NCI-H187 treated with DMSO at 0.1 percent for 48 hours (cell line): ENCODE measurements at places on chromosomes 1 and 21.

- DNase-seq, result peak; percentile 74
These were observed 17.9 kb downstream of the STK40 start for GRCh38 chr1:36367798-36368197.

DNA sequence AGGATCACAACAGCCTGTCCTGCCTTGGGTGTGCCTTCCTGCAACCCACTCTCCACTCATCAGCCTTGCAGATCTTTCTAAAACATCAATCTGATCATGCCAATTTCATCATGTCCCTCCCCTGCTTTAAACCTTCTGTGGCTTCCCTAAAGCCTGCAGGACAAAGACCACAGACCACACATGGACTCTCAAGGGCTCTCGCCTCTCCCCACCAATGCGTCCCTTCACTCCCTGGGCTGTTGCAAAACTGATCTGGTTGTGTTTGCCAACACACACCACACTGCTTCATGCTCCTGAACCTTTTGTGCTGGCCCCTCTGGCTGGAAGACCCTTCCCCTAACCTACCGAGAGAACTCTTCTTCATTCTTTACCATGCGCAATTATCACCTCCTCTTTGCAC lies 72.4 kb downstream of the ITPKB start:
- no peak for DNase-seq

DNA sequence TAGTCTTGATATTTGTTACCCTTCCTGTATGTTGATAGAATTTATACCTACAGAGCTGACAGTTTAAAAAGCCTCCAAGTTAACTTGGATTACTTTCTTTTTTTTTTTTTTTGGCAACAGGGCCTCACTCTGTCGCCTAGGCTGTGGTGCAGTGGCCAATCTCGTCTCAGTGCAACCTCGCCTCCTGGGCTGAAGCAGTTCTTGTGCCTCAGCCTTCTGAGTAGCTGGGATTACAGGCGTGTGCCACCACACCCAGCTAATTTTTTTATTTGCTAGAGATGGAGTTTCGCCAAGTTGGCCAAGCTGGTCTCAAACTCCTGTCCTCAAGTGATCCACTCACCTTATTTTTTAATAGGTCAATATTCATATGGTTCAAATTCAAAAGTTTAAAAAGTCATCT lies 32.7 kb downstream of the WDTC1 start:
- DNase-seq, result no peak

DNA sequence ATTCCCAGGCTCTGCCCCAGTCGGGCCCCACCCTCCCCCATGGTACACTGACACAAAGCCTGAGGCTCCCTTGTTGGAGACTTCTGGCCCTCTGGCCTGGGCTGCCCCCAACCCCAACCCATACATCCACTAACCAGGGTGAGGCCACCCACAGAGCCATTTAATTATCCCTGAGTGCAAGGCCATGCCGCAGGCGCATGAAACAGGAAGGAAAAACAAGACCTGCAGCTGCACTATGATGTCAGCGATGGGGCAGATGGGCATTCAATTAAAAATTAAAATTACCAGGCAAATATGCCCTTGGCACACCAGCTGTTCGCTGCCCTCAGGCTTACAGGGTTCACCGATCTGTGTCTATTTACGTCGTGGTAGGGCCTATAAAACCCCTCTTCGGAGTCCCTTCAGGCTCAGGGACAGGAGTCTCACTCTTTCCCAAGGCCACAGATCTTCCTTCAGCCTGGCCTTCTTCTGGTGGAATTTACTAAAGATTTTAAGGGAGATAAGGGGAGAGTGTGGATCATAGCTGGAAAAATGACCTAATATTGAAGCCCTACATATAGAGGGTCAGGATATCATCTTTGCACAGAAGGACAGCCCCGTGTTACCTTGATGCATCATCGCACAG lies 29.6 kb upstream of the RGS16 start:
- no peak for DNase-seq

DNA sequence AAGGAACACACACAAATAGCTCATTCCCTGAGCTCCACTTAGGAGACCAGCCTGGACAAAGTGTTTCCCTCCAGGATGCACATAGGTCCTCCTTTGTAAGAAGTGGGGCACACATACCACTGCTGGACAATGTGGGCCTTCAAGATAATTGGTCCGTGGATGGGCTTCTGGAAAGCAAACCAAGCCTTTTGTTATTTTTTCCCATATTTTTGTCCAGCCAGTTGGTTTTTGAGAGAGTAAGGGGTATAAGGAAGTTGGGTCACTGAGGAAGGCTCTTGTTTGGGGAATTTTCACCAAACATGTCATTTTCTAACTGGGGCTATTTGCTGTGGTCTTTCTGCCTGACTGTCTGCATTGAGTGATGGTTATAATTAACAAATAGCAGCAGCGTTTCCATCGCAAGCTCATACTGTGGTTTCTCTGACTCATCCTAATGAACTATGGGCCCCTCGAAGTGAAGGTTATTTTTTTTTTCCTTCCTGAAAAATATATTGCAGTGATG lies 306.3 kb upstream of the DUSP10 start:
- no peak for DNase-seq

- no peak for DNase-seq
These were observed 6.7 kb downstream of the FBXO6 start for GRCh38 chr1:11670747-11671146.

DNA sequence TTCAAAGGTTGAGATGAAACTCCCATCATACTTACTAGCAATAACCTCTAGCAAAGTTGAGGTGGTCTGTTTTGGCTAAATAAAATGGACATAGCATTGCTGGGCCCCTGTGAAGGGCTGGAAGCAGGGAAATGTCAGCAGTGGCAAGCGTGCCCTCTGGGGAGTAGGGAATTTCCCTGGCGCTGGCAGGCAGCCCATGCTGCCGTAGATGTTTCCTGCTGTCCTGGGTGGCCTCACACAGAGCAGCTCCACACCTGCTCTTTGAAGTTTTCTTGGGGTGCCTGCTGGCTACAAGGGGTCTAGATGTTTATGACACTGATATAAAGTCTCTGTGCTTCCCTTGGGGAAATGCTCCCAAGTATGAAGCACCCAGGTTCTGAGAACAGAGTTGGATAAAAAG lies 30.2 kb downstream of the ADARB1 start:
- DNase-seq, result no peak

GRCh38 chr1:206508956-206509355 lies 1.6 kb downstream of the RASSF5 start:
- no peak for DNase-seq

DNA sequence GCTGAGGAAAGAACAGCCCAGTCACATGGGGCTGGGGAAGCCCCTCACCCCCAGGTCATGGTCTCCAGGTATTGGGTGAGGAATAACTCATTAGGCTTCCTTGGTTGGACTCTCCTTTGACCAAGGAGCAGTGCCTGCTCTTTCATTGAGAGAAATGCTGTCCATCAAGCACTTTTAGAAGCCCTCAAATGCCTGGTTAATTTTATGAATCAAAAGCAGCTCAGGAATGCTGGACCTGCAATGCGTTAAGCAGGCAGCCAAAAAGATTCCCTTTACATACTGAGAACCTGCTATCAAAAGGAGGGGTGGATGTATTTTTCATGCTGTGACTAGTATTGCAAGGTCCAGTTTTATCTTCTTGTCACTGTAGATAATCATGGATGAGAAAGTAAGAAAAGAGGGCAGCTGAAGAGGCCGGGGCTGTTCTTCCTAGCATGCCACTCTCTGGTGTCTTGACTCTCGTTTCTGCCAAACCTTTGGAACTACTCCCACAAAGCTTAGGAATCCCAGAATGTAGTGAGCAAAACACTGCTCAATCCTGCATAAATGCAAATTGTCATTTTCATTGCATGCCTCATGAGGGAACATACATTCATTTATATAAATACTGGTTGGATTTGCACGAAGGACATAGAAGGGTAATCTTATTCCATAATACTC lies 2.1 kb upstream of the CD58 start:
- DNase-seq, result no peak

- DNase-seq, result no peak
These were observed 29.8 kb upstream of the GNPAT start for GRCh38 chr1:231211005-231211857.

DNA sequence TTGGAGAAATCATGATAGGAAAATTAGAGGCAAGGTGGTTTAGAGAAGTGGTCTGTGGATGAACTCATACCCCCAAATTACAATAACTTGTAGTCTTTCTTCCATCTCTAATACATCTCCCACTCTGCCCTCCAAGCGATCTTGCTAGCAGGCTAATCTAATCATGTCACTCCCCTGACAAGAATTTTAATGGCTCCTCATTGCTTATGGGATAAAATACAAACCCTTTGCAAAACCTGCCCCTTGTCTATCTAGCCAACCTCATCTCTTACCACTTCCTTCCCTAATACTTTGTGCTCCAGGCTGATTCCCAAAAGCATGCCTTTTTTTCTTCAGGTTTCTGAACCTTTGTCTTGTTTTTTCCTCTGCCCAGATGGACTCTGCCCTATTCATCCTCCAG lies 71.3 kb upstream of the LRRN2 start:
- DNase-seq, result no peak

- DNase-seq, result no peak
These were observed 24.8 kb downstream of the RAB4A start for GRCh38 chr1:229295745-229296144.

DNA sequence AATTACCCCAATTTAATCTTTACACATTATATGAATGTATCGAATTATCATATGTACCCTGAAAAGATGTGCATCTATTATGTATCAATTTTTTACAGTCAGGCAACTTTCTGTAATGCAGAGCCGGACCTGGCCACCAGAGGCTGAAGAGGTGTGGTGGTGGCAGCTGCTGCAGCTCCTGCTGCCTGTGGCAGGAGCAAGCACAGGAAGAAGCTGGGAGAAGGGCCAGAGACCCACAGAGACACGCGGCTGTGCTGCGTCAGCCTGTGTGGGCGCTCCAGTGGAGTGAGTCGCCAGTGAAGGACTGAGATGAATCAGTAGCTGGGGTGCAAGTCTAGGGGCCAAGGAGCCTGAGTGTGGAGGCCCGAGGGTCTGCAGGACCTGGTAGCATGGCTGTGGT lies 74.3 kb upstream of the COG2 start:
- no peak for DNase-seq

DNA sequence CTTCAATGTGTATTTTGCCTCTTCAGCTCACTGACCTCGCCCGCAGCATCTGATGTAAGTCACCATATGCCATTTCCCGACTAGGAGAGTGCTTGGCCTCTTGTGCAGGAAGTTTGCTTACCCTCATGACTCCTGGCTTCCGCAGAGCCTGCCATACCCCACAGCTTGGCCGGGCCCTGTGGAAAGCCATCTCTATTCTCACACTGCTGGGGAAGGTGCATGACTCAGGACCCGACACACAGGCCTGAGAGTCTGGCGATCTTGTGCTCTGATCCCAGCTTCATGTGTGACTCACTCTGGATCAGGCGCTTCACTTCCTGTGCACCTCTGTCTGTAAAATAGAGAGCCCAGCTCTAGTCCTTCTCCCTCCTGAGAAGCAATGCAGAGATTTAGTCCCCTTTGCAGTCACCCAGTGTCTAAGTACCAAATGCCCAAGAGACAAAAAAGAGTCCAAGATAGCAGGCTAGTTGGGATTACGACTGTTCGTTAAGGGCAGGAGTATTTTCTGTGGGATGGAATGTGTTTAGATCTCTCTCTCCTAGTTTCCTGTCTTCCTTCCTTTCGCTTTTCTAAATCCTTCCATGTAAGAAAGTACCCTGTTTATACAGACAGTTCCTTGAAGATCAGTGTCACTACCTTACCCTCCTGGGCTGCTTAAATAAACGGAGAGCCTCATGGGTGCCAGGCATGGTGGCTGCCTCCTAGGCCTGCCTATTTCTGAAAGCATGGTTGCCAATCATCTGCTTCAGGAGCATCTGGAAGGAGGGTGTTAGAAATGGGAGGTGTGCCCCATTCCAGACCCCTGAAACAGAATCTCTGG lies 62.8 kb upstream of the KIF26B start:
- no peak for DNase-seq

DNA sequence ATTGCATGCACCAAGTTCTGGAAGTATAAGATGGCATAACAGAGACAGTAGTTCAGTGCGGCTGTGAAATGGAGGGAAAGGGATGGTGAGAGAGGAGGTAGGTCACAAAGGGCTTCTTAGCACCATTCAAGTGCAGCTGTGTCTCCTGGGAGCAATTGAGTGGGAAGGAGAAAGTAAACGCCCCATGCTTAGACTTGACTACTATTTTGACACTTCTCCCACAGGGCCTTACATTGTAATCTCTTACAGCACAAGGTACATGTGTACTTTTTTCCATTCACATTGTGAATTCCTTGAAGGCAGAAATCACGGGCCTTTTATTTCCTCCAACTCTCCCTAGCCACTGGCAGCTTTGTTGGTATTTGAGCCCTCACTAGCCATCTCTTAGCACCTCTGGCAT lies 239.6 kb upstream of the FOXD3 start:
- DNase-seq, result no peak

DNA sequence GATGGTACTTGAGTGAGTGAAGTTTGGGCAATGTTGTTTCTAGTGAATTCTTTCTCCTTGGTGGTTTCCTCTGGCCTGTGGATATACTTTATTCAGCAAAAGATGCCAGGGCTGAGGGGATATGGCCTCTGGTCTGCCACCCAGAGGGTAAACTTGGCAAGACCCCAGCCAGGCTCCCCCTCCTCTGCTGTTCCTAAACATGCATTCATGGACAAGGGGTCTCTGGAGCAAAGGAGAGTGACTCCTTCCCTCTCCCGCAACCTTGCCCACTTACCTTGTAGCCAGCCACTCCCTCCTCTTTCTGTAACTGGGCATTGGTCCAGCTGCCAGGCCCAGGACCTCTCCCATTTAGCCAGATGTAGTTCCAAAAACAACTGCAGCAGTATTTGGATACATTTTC lies 43.8 kb downstream of the RUNX3 start:
- DNase-seq, result no peak

DNA sequence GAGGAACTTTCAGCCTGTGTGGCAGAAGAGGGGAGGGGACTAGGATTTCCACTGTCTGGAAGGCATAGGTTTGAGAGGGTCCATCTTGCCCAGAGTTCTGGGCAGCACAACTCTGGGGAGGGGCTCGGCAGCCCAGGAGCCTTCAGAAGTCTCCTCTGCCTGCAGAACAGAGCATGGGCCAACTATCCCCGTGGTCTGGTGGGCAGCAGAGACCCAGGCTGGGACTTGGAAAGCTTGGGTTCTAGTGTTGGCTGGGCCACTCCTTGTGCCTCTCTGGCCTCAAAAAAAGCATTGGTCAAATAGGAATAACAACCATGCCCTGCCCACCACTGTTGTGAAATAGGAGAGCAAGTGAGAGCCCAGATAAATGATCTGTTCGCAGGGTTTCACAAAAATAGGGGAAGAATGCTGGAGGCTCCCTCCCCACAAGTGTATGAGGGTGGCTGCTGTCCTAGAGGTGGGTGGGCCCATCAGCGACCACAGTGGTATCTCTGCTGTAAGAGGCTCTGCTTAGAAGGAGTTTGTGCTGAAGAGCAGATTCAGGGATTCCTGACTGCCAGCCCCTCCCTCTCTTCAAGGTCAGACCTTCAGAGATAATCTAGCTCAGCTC lies 8.9 kb downstream of the EPHA10 start:
- no peak for DNase-seq

DNA sequence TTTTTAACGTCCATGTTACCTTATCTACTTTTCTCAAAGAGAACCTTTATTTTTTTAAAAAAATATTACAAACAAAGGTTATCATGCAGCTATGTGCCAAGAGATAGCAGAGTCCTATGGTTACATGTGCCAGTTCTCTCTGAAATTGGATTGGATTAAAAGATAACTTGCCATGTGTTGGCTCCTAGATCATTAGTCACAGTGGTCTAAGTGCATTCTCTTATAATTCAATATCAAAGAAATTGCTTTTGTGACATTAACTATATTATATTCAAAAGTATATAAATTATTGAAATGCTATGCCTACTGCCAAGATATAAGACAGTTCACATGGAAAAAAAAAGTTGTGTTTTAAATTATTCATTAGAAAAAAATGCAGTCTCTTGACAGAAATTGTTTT lies 494.2 kb downstream of the NEGR1 start:
- no peak for DNase-seq

GRCh38 chr1:9826616-9827015 lies 2.9 kb upstream of the CLSTN1 start:
- DNase-seq, result no peak
